Esophagus squamous epithelium (tissue), 5 donors: ENCODE measurements at places on chromosomes 2 and 18. TPM values are rescaled to one million over a fixed set of nuclear protein-coding genes. Genes with fewer than 3 reads are reported as not detected.
A peak's percentile ranks its signal among the peaks of the same experiment; 100 is the strongest.

- DNase-seq: no peak
Observed at GRCh38 chr2:237447496-237447895, 33.5 kb upstream of the COL6A3 start.

DNA sequence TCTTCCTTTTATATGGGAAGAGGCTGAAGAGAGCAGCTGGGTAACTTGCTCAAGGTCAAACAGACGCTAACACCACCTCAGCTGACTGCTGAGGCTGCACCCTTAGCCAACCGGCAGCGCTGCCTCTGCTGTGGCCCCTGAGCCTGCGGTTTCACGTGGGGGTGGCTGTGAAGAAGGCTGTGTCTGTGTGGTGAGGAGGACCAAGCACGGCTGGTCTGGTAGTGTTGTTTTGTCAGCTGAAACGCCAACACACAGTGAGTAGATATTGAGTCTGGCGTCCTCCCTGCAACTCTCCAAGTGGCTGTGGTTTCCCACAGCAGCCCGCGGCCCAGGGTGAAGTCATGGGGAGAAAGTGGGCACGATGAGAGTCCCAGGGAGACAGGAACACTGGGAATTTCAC, 69.6 kb downstream of the THNSL2 start:
- DNase-seq: no peak

DNA sequence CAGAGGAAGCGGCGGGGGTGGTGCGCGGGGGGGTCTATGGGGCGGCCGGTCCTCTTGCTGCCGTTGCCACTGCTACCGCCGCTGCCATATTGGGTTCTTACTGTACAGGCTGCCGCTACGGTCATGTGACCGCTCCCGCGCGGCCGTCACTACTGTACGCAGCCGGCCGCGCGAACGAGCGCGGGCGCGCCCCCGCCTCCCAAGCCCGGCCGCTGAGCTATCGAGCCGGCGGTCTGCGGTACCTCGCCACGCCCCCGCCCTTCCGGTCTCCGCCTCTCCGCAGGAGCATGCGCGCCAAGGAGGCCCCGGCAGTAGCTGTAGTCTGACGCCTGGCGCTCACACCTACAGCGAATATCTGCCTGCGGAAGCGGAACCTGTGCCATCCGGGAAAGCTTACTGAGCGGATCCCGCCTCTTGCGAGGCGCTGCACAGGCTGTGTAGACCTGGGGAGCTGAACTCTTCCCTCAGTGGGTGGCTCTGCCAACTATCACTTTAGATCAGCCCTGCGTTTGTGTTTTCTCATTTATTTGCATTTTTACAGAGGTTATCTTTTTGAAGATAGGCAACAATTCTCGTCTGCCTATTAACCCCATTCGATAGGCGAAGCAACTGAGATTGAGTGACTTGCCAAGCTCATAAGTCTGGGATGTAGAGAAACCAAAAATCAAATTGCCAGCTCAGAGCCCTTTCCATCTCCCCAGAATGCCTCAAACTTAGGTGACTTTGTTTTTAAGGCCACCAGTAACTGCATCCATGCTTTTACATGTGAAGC, at the start of gene ASXL2:
ASXL2 (minus strand) TSS at position 127 of the 772 bp plus-strand sequence. CDS start 265 bp downstream, outside the sequence.
- peak; percentile 92 for DNase-seq

DNA sequence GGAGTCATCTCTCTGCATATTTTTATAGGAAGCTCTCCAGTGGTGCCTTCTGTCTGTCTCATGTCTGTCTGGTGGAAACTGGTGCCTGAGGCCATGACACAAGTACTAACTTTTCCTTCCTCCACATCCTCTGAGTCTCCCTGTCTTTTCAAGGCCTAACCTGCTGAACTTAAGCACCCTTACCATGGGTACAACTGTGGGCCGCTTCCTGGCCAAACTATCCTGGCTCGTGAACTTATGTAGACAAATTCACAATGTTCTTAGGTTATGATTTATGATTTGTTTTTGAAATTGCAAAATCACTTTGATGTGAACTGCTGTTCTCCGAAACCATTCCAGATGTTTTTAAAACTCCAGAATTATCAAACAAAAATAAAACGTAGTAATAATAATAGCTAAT, 804.5 kb upstream of the POU3F3 start:
- DNase-seq: no peak

DNA sequence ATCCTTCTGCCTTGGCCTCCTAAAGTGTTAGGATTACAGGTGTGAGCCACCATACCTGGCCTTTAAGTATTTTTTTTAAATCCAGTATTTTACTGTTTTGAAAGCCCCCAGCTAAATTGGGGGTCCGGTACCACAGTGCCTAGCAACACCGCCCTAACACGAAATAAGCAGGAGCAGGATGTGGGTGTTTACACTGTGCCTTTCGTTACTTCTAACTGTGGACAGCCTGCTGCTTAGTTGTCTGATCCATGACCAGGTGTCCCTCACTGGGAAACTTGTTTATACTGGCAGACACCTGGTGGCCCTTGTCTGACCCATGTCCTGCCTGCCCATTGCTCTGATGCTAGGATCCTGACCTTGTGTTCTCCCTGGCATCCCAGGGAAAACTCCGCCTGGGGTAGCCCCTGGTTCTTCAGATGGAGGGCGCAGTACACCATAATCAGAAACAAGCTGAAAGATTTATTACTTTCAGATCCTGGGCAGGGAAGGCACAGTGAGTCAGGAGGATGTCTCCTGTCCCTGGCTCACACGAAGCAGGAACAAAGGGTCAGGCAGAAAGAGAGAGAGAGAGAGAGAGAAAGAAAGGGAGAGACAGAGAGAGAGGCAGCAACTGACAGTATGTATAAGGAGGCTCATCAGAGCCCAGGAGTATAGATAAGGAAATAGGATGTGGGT, 55.7 kb downstream of the NCAPH start:
- DNase-seq: no peak

DNA sequence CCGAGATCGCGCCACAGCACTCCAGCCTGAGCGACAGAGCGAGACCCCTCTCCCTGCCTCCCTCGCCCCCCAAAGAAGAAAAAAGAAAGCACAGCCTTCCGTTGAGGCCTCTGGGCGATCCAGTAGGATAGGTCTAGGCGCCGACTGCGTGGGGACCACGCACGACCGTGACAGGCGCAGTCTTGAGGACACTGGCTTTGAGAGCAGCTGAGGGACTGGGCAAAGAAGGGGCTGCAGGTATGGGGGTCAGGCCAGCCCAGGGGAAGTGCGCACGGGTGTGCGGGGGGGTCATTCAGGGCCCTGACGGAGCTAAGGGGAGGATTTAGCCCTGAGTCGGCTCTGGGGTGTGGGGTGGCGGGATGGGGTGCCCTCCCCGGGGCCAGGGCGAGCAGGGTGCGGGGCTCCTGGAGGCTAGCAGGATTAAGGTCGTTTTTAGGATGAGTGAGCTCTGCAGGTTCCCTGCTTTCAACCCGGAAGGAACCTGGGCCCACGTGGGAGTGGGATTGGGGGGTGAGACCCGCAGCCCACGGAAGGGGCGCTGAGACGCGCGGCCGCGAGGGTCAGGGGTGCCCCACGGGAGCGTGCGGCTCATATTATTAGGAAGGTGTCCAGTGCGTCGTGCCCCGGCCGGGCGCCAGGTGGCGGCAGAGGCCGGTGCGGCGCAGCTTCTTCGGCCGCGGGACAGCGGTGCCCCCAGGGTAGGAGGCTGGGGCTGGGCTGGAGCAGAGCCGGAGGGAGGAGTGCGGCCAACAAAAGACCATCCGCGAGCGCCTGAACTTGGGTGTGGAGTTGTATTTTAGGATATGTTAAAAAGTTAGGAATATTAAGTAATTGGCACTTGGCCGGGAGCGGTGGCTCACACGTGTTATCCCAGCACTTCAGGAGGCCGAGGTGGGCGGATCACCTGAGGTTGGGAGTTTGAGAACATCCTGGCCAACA, 20.5 kb upstream of the ZNF236 start:
- no peak for DNase-seq

DNA sequence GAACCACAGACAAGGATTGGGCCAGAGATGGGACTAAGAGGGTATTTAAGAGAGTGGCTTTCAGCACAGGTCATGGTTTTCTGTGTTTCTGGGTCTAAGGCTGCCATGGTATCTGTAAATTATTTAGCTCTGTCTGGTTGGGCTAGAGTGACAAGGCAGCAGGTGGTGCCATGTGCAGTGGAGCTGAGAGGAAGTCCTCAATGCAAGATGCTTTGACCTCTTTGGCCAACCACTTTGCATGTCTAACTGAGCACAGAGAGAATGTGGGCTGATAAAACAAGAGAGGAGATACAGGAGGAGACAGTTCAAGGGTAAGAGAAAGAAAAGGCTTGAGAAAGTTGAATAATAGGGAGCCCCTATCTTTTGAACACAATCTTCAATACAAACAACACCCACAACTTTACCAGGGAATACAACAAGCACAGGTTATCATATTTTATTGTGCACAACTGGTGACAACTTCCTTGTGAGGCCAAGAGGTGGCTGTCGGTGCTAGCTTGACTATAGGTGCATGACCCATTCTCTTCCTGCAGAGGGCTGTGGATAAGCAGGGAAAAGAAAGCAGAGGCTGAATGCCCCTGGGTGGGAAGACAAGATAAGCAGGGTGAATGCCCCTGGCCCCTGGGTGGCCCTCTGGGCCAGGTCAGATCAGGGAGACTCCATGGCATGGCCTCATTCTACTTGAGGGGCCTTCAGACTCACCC, 12.3 kb downstream of the FLACC1 start:
- DNase-seq: no peak

DNA sequence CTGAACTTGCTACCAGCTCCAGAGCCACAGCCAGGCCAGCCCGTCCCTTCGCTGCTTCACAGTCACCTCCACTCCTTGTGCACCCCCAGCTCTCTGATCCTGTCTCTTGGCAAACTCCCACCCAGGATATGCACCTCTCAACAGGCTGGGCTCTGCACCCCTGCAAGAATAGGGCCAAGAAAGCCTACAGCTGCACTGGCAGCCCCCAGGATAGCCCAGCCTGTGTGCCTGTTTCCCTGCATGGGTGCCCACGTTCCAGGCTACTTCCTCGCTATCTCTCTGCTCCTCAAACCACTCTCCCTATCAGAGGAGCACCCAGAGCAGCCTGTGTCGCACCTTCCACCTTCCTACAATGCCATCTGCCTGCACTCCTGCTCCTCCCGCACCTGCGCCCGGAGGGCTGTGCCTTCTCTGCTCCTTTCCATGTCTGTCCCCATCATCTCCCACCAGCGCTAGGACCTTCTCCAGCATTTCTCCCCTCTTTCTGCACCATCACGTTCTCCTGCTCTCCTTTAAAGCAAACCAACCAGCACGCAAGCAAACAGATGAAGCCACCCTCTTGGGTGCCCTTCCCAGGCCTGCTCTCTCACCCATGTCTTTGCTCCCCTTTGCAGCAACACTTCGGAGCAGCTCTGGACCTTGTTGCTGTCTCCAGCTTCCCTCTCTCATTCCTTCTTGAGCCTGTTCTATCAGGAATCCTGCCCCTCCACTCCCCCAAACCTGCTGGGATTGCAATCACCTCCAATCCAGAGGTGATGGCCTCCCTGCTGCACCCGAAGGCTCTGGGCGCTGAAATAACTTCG, 313.2 kb upstream of the HS6ST1 start:
- no peak for DNase-seq

DNA sequence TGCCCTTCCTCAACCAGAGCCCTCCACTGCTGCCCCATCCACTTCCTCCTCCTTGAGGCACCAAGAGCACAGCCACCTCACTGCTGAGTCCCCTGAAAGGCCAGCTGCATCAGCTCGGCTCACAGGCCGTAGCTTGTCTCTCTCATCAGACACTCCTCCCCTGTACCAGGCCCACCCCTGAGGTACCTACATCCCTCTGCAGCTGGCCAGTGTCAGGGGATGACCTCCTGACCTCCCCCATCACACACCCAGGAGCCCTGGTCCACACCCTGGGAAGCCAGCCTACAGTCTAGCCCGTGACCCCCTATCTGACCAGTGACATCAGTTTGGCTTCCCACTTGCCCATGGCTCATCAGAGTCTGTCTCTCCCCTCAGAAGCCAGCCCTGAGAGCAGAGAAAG, 205.6 kb downstream of the TNS1 start:
- no peak for DNase-seq

DNA sequence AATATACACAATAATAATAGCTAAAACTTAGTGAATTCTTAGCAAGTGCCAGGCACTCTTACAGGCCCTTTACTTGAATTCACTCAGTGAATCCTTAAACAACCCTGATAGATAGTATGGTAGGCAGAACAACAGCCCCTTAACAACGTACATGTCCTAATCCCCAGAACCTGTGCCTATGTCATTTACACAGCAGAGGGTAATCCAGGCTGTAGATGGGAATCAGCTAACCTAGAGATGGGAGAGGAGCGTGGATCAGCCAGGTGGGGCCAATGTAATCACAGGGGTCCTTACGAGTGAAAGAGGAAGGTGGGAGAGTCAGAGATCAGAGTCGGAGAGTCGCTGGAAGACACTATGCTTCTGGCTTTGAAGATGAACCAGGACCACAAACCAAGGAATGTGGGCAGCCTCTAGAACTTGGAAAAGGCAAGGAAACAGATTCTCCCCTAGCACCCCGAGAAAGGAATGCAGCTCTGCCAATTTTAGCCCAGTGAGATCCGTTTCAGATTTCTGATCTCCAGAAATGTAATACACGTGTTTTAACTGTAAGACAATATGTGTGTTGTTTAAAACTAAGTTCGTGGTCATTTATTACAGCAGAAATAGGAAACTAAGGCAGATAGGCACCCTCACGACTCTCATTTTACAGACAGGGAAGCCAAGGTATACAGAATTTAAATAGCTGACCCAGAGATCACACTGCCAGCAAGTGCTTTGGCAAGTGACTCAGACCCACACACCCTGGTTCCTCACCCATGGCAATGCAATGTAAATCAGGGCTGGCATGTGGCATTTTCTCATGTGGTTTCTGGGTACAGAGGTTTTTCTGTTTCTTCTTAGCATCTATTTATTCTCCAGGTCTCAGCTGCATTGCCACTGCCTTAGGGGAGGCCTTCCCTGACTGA, 68.9 kb downstream of the DOCK10 start:
- no peak for DNase-seq

DNA sequence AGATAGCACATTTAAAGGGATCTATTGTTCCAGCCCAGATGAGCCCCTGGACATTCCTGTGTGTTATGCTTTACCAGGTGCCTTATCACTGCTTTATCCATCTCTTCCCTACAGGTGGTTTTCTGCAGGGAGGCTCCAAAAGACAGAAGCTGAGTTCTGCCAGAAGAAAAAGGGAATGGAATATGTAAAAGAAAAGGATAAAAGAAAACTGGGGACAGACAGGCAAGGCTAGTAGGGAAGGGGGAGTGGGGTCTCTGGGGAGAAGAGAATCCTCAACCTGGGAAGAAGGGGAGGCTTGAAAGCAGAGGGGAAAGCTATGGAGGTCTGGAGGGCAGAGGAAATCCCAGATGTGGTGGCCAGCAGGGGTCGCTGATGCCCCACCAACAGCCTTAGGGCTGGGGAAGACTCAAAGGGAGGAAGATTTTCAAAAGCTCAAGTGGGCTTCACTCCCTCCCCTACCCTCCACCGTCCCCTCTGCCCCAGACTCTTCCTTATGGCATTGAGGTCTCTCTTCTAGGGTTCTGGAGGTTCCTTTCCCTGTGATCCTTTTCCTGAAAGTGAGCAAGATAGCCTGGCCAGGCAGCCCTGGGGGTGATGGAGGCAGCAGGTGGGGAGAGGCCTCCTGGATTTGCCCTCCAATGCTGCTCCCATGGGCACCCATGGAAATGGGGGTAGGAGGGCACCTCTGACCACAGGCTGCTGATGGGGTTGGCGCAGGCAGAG, 178.1 kb upstream of the PKDCC start:
- DNase-seq: no peak

CUL3 gene
- total RNA-seq: 91.4 TPM

HES6 gene
- 5.1 TPM for total RNA-seq

RESP18 gene
- total RNA-seq: not detected
